Kidney (tissue), 22 donors: ENCODE measurements at places on chromosomes 5 and 9.

DNA sequence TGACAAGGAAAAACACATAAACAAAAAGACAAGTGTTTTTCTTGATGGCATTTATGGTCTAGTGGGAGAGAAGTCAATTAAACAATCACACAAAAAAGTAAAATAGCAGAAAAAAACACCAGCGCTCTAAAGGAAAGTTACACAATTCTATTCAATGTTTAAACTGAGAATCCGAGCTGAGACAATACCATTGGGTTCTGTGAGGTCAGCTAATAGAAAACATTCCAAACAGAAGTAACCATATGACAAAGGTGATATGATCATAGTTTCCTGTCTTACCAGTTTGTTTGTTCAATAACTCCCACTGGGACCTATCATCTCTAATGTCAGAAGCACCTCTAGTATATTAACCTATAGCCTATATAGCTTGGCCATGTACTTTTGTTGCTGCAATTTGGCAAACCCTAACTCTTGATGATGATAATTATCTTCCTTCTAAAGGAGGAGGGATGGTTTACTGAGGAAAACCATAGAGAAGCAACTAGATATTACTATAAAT lies 1030.0 kb downstream of the CDH12 start:
- no peak for DNase-seq
- no peak overlapping the region for H3K27ac ChIP-seq
- H3K4me3 ChIP-seq: no peak overlapping the region
- no peaks in the 10 kb centered on the region for H3K27me3 ChIP-seq

- no peak overlapping the region for H3K27ac ChIP-seq
- peak; percentile 80 for DNase-seq
- no peak overlapping the region for H3K4me3 ChIP-seq
- no peaks in the 10 kb centered on the region for H3K27me3 ChIP-seq
- peaks cover 14% of the 10 kb centered on the region for H3K4me1 ChIP-seq
Observed at GRCh38 chr9:2424619-2425033, 197.0 kb upstream of the VLDLR start.

DNA sequence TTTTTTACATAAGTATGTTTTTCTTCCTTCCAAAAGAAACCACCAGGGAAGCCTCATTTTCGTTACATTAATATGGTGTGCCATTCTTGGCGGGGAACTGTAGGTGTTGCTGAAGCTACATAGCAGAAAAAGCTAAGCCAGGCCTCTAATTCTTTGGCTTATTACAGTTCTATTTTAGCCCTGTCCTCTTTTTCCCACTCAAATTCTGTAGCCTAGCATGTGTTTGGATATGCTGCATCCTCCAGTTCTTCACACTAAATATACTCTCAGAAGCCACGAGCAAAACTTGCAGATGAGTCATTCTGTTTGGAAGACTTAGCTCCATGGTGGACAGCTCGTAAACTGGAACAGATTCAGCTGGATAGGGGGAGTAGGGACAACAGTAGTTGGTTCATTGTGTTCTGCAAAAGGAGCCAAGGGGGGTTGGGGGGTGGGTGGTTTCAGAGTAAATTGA lies 369.4 kb downstream of the TMEM161B start:
- no peaks in the 10 kb centered on the region for H3K4me1 ChIP-seq
- H3K4me3 ChIP-seq: no peak overlapping the region

GRCh38 chr9:109856785-109857184 lies 76.8 kb downstream of the PALM2AKAP2 start:
- H3K36me3 ChIP-seq: no peaks in the 10 kb centered on the region
- H3K27me3 ChIP-seq: no peaks in the 10 kb centered on the region
- H3K4me1 ChIP-seq: no peaks in the 10 kb centered on the region
